ENCODE measurements at places on chromosomes 1 and 21. TPM values are rescaled to one million over a fixed set of nuclear protein-coding genes. Genes with fewer than 3 reads are reported as not detected.

DNA sequence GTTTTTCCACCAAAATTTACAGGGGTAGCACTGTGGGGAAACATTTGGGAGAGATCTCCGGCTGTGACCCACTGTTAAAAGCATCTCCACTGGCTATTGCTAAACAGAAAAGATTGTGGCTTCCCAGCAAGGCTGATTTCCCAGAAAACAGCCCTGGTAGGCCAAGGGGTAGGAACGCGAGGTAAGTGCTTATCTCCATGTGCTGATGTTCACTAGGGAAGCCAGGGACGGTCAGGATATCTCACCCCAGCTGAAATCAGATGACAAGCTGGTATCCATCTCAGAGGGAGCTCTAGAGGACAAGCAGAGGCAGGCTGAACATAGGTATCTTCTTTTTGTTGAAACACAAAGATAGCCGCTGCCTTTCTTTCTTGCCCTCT lies 63.6 kb downstream of the MIS18A start:
- DNase-seq, result no peak

DNA sequence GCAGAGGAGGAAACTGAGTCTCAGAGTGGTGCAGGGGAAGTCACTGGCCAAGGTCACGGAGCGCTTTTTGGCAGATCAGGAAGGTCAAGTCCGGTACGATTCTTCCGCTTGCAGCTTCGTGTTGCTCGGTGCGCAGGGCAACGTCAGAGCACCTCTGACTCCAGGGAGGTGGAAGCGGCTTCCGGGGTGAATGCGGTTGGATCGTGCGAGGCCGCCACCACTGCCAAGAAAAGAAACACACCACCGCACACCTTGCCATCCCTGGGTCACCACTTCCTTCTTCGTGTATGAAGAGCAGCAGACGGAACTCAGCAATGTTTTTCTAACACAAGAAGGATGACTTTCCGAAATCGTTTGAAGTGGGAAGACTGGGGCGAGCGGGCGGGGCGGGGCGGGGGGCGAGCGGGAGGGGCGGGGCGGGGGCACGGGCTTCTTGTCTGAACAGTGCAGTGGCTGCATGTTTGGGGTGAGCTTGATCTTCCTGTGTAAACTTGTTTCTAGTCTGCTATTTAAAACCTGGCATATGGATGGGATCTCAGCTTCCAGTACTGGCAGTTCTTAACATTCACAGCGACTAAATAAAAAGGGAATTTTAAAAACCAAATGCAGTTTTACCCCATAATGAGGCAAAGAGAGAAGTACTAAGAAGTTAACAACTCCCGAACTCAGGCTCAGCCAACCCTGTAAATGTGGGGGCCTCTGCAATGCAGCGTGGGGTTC lies 300.0 kb downstream of the RRAGC start:
- no peak for DNase-seq

GRCh38 chr1:53330819-53331218 lies 2.9 kb upstream of the LRP8 start:
- no peak for DNase-seq

- DNase-seq, result no peak
Observed at GRCh38 chr1:9316080-9316444, 23.4 kb downstream of the SPSB1 start.

GRCh38 chr21:36610201-36610600 lies 88.7 kb upstream of the SIM2 start:
- DNase-seq, result peak; percentile 59

Gene GBP7
- not detected for total RNA-seq

Data from fibroblast of the aortic adventitia (primary cell).